ENCODE measurements at places on chromosomes 4 and X.

DNA sequence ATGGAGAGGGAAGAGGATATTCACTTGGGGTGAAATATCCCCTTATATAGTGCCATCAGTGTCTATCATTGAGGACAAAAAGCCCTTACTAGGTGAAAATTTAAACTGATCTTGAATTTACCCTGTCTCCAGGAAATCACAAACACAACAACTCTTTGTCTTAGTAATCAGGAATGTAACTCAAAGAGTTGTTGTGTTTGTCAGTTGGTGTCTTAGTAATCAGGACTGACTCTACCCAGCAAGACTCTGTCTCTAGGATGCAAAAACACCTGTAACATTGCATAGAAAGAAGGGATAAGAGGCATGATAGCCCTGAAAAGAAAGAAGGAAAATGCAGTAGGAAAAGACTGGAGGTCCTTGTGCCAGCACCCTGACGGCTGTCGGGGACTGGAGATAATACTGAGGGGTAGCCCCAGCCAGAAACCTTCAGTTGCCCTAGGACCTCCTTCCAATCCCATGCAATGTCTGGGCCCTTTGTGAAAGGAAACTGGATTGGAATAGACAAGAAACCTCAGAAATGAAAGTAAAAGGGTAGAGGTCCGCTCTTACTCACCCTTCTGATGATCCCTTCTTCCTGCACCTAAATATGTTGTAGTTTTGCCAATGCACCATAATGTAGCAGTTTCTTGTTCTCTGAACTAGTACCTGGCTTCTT is 45.3 kb downstream of the HMGB2 start:
- ATAC-seq: no peak

DNA sequence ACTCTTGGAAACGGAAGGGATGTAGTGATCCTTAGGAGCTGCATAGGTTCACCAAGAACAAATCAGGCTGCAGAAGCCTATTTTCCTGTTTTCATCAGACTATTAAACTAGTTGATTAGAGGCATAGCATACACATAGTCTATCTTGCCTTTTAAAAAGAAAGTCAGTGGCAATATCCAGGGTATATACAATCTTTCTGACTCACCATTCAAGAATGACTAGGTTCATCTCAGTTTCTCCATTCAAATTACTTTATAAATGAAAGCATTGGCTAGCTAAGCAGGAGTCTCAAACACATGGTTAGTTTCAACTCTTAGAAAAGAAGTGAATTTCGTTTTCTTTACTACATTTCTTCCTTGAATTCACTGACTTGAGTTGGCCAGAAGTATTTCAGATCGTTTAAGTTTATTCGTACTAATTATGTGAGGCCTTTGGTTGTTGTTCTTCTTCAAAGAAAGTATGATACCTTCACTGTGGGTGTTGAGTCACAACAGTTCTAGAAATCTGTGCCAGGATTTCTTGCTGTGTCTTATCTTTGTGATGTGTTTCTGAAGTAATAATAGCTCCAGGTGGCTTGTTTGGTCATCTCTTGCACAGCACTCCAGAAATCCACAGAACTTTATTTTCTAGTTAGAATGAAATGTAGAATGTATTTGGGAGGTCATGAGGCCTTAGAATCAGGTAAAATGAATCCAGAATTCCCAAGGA is 88.2 kb downstream of the AWAT2 start:
- no peak for ATAC-seq

GRCh38 chrX:133307637-133308498 is 89.7 kb upstream of the TFDP3 start:
- no peak for ATAC-seq

- ATAC-seq: no peak
Observed at GRCh38 chr4:8893624-8894423, 22.2 kb upstream of the HMX1 start.

GRCh38 chrX:136582624-136583023 is 50.6 kb downstream of the VGLL1 start:
- ATAC-seq: no peak

- ATAC-seq: no peak
Observed at GRCh38 chr4:161936625-161937550, 226.9 kb downstream of the FSTL5 start.

GRCh38 chr4:70138751-70139150 is 15.3 kb upstream of the PRR27 start:
- no peak for ATAC-seq

GRCh38 chr4:145299380-145300076 is 119.1 kb upstream of the OTUD4 start:
- ATAC-seq: peak; percentile 72

- ATAC-seq: no peak
Observed at GRCh38 chrX:66005830-66006449, 33.9 kb downstream of the VSIG4 start.

DNA sequence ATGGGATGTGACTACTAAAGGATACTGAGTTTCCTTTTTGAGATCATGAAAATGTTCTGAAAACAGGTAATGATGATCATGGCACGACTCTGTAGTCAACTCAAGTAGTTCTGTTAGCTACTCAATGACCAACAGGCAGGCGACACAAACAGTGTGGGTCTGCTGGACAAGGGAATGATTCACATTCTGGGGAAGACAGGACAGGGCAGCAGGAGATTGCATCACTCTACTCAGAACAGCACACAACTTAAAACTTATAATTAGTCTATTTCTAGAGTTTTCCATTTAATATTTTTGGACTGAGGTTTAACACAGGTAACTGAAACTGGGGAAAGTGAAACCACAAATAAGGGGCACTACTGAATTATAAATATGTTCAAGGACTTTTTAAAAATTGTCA is 365.2 kb downstream of the PRDM5 start:
- ATAC-seq: no peak

GRCh38 chrX:15758140-15758539 is 20.1 kb downstream of the CA5B start:
- ATAC-seq: no peak

DNA sequence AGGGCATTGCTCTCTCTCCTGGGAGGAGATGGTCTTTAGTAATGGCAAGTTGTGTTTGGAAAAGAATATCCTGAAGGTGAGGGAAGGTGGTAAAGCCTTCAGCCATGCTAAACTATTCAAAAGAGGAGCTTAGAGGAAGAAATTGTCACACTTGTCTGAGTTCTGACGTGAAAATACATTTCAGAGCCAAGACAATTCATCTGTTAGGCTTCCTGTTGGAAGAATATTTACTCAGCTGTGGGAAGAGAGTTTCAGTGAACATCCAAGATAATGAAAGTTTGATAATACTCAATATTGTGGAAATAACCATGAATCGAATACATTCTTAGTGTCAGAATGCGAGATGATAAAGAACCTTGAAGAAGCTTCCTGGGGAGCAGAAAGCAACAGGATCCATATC is 143.3 kb downstream of the GPAT3 start:
- no peak for ATAC-seq

DNA sequence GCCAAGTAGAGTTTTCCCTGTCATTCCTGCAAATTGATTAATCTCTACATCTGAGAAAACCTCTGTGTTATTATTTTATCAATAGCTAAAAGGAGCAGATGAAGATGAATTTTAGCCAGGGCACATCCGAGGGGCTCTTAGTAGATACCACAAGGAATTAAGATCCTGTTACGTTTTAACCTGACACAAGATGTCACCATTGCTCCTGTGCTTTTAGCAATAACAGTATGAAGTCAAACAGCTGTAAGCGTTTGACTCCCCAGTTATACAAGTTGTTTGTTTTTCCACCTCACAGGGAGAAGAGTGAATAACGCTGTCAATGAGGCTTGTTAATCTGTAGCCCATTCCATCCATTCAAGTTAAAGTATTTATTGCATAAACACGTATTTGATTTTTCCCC is 76.0 kb upstream of the AP1S2 start:
- ATAC-seq: no peak

GRCh38 chrX:49041744-49042580 is 1.2 kb downstream of the TFE3 start:
- ATAC-seq: no peak

GRCh38 chrX:30795981-30796958 is 92.8 kb downstream of the TAB3 start:
- ATAC-seq: no peak

DNA sequence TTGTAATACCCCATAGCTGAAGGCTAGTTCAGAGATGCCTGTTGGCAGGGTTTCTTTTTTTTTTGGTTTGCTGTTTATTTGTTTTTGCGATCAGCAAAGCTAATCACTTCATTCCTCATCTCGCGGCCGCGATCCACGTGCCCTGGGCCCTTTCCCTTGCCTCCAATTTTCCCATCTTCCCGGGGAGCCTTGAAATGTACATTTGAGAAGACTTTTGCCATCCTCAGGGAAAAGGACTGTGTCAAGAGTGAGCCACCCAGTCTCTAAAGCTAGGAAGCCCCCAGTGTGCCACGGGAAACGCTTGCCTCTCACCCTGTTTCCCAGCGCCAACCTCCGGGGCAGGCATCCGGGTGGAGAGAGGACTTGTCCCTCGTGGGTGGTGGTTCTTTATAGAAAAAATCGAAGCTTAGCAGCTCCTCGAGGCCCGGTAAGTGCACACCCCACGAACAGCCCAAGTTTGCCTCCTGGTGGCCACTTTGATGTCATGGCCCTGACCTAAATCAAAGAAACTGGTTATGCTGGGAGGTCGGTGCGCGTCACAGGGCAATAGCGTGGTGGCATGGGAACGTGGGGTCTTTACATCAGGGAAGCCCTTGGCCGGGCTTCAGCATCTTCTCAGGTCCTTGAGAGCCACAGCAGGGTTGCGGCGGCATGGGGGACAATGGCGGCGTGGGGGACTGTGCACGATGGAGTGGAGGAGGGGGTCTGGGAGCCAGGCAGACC is 42.0 kb downstream of the MAP7D3 start:
- no peak for ATAC-seq

GRCh38 chr4:5734853-5735252 is 23.9 kb downstream of the EVC start:
- ATAC-seq: no peak

DNA sequence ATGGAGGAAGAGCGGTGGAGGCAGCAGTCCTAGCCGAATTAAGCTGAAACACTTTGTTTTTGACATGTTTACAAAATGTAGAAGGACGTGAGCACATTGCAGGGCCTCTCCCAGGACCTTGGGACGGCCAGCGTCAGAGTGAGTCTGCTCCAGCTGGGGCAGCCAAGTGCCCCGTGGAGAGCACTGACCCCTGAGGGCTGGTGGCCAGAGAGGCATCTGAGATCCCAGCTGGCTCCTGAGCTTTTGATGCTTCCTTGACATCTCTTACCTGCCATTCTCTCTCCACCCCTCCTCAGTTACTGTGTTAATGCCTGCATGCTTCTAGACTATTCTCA is 24.7 kb downstream of the NAT8L start:
- ATAC-seq: no peak

- ATAC-seq: no peak
Observed at GRCh38 chrX:9794495-9794894, 8.3 kb downstream of the SHROOM2 start.

DNA sequence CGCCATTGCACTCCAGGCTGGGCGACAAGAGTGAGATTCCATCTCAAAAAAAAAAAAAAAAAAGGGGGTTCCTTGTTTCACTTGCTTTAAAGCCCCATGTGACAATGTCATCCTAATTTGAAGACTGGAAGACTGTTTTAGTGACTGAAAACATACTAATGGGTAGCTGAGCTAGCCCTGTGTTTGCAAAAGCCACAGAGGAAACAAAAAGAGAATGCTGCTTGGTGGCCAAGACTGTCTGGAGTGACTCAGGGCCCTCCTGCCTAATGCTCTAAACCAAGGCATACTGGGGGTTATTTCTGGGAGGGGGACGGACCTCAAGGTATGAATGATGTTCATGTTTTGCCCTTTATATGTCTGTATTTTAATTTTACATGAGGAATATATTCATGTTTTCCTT is 16.0 kb downstream of the HPSE start:
- no peak for ATAC-seq

DNA sequence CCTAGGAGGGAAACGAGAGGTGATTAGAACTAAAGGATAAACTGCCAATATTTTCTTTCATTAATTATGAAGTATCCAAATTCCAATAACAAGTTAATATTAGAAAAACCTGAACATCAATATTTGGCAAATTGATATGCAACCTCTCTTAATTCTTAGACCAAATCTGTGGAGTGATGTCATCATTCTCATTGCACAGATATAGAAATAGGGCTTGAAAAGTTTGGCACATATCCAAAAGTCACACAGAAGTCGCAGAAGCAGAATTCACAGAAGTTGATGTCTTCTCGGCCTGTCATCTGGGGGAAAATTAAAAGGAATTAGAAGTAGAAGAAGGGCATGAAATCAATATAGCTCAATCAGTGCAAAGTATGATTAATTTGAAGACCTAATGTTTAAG is 36.9 kb downstream of the ENPEP start:
- no peak for ATAC-seq

DNA sequence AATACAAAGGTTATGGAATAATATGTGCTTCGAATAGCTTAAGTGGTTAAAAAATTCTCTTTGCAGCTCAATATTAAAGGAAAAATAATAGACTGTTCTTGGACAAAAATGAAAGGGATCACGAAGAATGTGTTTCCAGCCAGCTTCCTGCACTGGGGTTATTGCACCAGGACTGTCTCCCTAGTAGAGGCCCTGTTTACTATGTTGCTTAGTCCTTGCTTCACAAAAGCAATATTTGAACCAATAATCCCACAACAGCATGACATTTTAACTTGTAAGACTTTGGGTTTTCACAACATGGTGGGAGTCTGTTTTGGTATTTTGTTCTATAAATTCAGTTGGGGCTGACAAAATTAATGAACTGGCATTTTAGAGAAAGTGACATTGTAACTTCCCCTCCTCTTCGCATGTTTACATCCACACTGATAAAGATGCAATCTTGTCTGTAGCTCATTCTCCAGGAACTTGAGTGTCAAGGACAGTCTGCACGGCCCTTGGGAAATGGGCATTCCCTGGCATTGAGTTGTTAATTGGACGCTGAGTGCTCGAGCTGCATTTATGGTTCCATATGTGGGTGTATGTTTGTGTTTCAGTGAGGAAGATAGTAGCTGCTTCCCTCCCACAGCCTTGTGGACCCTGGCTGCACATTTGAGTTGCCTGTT is 39.0 kb downstream of the SHROOM2 start:
- ATAC-seq: no peak

GRCh38 chr4:126023896-126024295 is 709.1 kb downstream of the FAT4 start:
- no peak for ATAC-seq

GRCh38 chr4:150258569-150258968 is 180.3 kb downstream of the DCLK2 start:
- ATAC-seq: no peak

GRCh38 chr4:147651563-147651962 is 32.4 kb downstream of the PRMT9 start:
- no peak for ATAC-seq

GRCh38 chr4:54902976-54903375 is 222.4 kb downstream of the KDR start:
- ATAC-seq: no peak

All from stimulated activated memory B cell treated with anti-CD40 and anti-IgM and Interleukin-4, amounts not matched to agents 10 μg/mL and 1 μg/mL and 100 μg/mL, for 72 hours (primary cell).